ENCODE measurements at places on chromosomes 12 and 14. TPM values are rescaled to one million over a fixed set of nuclear protein-coding genes. Genes with fewer than 3 reads are reported as not detected.

LTBP2 gene
- total RNA-seq: 1.2 TPM

TEAD4 gene
- total RNA-seq: 96.8 TPM

TMEM229B gene
- 0.69 TPM for total RNA-seq

PPP4R4 gene
- 8.1 TPM for total RNA-seq

OR10G2 gene
- not detected for total RNA-seq

CNTN1 gene
- total RNA-seq: 16.9 TPM

KLRB1 gene
- not detected for total RNA-seq

VPS33A gene
- 35.3 TPM for total RNA-seq

RFLNA gene
- total RNA-seq: 11.3 TPM

CCDC175 gene
- total RNA-seq: 0.16 TPM

Measured in WTC11 (cell line).